ENCODE measurements at places on chromosomes 6 and 20.

DNA sequence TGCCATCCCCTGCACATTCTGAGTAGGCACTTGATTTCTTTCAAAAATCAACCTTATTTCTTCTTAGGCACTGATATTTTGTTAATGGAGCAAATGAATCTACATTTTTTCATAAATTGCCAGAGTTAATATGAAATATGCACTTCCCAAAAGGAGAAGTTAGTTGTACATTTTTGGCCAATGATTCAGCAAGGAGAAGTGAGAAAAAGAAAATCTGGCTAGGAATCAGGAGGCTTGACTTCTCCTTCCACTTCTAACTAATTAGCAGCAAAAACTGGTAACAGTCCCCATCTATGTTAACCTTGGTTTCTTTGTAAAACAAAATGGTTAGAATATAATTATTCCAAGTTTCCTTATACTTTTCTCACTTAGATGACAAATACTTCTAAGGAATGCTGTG lies 7.0 kb upstream of the DSE start:
- DNase-seq = no peak

GRCh38 chr6:24412294-24412693 lies 9.6 kb downstream of the MRS2 start:
- DNase-seq = no peak

GRCh38 chr20:40869218-40870147 lies 159.1 kb upstream of the TOP1 start:
- DNase-seq = no peak

DNA sequence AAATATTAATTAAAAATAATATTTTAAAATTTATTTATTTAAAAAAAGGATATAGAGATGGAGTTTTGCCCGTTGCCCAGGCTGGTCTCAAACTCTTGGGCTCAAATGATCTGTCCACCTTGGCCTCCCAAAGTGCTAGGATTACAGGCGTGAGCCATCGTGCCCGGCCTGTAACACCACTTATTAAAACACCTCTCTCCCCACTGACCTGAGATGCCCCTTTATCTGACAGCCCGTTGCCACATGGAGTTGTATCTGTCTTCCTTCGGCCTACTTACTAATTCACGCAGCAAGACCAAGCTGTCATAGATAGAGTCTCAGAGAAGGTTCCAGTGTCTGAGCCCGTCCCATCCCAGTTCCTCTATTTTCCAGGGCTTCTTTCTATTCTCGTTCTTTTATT lies 30.7 kb downstream of the KIF25 start:
- no peak for DNase-seq

DNA sequence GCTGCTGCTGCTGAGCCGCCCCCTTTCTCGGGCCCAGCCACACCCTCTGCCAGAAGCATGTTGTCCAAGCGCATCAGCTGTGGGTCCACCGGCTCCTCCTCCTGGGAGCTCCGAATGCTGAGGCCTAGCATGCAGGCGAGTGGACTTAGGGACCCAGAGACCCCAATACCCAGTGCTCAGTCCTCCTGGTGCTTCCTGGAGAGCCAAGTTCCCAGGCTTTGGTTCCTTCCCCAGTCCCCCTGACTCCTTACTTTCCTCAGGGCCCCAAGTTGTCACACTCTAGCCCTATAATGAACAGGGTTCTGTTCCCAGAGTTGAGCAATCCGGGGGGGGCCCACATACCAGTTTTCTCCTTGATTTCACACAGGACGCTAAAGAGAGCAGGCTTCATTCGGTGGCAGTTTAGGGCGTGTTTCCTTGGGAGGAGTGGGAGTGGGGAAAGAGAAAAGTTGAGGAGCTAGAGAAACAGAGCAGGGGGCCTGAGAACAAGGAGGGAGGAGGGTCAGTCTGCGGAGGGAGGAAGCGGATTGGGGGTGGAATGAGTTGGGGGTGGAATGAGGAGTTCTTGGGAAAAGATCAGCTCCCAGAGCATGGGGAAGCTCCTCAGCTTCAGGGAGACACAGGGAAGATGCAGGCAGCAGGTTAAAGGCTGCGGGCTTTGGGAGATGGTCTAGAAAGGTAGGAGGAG lies 1.5 kb downstream of the PBX2 start:
- DNase-seq = no peak

- no peak for DNase-seq
These were observed 17.9 kb upstream of the CNKSR3 start for GRCh38 chr6:154528310-154528915.

DNA sequence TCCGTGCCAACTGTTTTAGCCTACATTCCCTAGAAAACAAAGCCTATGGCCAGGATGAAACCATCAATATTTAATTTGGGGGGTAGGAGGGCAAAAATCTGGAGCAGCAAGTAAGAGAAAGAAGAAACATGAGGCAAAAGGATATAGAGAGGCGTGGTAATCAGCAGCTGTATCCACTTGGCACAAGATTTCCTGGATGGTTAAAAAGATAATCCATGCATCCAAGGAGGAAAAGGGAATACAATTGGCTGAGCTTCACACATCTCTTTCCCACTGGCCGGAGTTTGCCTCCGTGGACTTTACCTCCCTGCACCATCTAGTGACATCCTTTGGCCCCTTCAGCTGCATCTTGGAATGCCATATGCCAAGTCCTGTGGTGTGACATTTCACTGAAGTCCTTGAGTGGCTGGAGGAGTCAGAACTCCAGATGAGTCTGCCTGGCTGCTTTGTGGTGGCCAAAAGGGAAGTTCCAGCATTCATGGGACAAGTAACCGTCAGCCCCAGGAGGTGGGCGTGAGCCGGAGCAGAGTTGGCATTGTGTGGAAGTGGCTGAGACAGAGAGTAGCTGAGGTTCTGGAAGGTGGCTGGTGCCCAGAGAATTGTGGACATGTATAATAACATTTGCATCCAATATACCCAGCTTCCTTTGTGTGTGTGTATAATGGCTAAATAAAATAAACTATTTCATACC lies 13.7 kb upstream of the TMX4 start:
- no peak for DNase-seq

DNA sequence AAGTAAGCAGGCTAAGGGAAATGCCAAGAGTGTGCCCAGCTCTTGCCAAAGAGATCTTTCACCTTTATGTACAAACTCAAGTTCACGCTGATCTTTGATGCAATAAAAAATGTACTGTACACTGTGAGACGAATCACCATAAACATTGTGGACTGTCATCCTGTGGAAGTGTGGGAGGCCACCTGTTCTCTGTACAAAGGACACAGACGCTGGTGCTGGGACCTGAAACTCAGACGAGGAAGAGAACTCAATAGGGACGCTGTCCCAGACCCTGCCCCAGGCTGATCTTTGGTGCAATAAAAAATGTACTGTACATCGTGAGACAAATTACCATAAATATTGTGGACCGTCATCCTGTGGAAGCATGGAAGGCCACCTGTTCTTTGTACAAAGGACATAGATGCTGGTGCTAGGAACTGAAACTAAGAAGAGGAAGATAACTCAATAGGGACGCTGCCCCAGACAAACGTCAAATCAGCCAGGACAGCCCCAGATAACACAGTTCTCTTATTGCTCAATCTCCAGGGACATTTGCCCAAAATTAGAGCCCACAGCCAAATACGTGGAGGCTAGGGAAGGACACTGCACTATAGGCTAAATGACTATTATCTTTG lies 312.7 kb upstream of the SGK1 start:
- no peak for DNase-seq

GRCh38 chr6:105714846-105715245 lies 312.0 kb upstream of the PREP start:
- no peak for DNase-seq

- DNase-seq = no peak
These were observed 15.1 kb downstream of the SYNGAP1 start for GRCh38 chr6:33434961-33435360.

GRCh38 chr6:165873976-165874375 lies 210.9 kb upstream of the PDE10A start:
- no peak for DNase-seq

- DNase-seq = no peak
These were observed 26.1 kb upstream of the GABRR1 start for GRCh38 chr6:89243331-89243629.

DNA sequence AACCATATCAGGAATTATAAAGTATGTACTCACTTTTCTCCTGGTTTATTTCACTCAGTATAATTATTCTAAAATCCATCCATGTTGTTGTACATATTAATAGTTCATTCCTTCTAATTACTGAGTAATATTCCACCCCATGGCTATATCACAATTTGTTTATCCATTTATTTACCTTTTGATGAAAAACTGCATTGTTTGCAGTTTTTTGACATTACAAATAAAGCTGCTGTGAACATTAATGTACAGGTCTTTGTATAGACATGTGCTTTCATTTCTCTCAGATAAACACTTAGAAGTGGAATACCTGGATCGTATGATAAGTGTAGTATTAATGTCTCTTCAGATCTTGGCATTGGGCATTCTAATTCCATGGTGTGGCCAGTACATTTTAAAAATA lies 4.2 kb downstream of the SLC17A3 start:
- no peak for DNase-seq

GRCh38 chr6:35149891-35150566 lies 8.9 kb upstream of the TCP11 start:
- DNase-seq = no peak

- no peak for DNase-seq
These were observed 801.4 kb upstream of the EYS start for GRCh38 chr6:66508433-66508832.

- DNase-seq = no peak
These were observed 7.7 kb upstream of the BICRAL start for GRCh38 chr6:42774201-42774600.

- no peak for DNase-seq
These were observed at the start of gene MACROD2 for GRCh38 chr20:13995086-13995665. Gene MACROD2 (plus strand): TSS chr20:13995516.

DNA sequence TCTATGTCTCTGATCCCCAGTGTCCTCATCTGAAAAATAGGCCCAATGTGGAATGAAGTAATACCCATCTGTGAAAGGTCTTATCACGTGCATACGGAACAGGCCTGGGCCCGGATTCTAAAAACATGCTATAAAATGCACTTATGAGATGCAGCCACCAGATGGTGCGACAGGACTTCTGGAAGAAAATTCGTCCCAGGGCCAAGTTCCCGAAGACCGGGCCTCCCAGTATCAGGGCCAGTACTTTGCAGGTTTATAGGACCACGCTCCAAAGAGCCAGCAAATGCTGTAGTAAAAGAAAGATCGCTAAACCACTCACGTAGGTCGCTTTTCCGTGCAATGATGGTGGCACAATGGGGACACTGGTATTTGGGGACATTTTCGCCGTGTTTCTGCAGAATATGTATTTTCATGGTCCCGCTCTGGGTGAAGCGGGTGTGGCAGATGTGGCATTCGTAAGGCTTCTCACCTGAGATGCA lies 10.6 kb downstream of the CTCFL start:
- DNase-seq = no peak

DNA sequence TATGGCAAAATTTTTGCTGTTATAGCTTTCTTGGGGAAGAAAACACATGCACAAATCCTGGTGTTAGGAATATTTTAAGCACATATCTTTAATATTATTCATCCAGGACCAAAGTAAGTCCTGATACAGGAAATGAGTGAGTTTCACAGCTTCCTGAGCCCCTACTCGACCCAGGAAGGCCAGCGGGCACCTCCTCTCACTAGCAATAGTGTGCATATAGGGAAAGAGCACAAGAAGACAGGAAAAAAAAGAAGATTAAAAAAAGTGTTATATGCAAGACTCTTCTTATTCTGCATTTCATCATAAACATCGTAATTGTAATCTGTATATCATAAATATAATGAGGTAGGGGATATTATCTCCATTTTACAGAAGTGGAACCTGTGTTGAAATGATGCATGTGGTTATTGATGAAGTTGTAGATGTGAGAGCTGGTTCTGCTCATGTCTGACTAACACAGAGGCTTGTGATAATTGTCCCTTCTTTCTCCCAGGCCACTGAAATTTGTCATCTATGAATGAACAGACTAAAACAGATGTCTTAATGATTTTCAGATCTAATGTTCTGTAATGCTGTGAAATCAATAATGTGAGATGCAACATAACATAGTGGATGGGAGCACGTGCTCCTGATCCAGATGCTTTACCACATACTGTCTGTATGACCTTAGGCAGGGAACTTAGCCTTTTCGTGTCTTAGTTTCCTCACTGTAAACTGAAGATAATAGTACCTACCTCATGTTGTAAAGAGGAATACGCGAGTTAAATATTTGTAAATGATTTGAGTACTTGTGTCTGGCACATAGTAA lies 101.2 kb downstream of the MYO6 start:
- no peak for DNase-seq

DNA sequence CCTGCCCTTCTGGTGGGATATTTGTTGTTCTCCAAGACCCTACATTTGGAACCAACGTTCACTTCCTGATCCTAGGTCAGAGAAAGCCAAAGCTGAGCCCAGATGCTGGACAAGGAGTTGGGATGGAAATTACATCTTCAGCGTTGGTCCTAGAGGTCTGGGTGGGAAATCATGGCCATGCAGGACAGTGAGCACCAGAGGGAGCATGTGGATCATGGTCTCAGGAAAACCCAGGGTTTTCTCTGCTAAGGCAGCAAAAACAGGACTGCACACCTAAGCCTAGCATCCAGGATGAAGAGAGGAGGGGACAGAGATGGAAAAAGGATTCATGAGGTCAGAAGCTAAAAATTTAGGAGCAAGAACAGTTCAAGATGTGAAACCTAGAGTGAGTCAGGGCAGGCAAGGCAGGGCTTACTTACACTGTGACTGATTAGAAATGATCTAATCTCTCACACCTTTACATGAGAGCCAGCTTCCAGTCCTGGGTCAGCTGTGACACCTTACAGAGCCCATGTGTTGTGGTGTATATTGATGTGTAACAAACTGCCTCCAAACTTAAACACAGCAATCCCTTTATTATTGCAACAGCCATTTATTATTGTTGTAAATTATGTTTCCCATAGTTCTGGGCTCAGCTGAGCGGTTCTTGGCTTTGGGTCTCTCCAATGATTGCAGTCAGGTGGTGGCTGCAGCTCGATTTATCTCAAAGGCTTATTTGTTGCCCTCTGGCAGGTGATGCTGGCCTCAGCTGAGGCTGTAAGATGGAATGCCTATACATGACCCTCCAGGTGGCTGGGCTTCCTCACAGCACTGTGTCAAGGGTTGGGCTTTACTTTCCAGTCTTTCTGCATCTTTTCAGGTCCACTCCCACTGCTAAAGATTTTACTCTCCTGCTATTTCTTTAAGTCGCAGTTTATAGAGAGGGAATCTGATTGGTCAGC lies 6.5 kb downstream of the C20orf202 start:
- no peak for DNase-seq

GRCh38 chr6:16523606-16524379 lies 237.5 kb downstream of the ATXN1 start:
- DNase-seq = no peak

- no peak for DNase-seq
These were observed 4.6 kb downstream of the NINL start for GRCh38 chr20:25580711-25581110.

- DNase-seq = no peak
These were observed 70.1 kb upstream of the IYD start for GRCh38 chr6:150298676-150299075.

GRCh38 chr6:121828146-121828886 lies 392.9 kb downstream of the GJA1 start:
- DNase-seq = no peak

DNA sequence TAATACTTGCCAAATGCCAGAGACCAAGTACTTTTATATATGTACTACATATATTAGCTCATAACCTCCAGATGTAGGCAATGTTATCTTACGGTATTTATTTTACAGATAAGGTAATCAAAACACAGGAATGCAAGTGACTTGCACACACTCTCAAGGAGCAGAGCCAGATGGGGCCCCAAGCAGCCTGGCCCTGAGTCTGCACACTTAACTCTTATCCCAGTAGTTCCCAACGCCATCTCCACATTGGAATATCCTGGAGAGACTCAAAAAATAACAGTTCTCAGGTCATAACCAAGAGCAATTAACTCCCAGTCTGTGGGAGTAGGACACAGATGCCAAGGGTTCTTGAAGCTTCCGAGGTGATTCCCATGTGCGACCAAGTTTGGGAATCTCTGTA lies 398.7 kb downstream of the PHF3 start:
- DNase-seq = no peak

Data from GM19239 (cell line).